ENCODE measurements at places on chromosomes 3 and 15. TPM values are rescaled to one million over a fixed set of nuclear protein-coding genes. Genes with fewer than 3 reads are reported as not detected.

Gene PDHB
- polyA plus RNA-seq: 50.3 TPM

Gene NBEAL2
- 22.8 TPM for polyA plus RNA-seq

Gene MFN1
- 26.5 TPM for polyA plus RNA-seq

Gene ITPR1
- 2.3 TPM for polyA plus RNA-seq

Gene EBLN2
- polyA plus RNA-seq: 2.9 TPM

Gene KNL1
- 4.7 TPM for polyA plus RNA-seq

Gene NR2E3
- polyA plus RNA-seq: 0.18 TPM

Gene ZPLD1
- polyA plus RNA-seq: 2.1 TPM

Gene TMC3
- polyA plus RNA-seq: not detected

Gene AMOTL2
- polyA plus RNA-seq: 39.8 TPM

Gene STXBP5L
- polyA plus RNA-seq: not detected

Gene FMN1
- polyA plus RNA-seq: 0.40 TPM

Gene GOLGA8R
- 0.20 TPM for polyA plus RNA-seq

Gene TMEM212
- polyA plus RNA-seq: not detected

Gene MYO1E
- 74.6 TPM for polyA plus RNA-seq

Gene INAFM2
- 15.2 TPM for polyA plus RNA-seq

Gene PRR23B
- not detected for polyA plus RNA-seq

Gene SPINK8
- polyA plus RNA-seq: not detected

Gene ANKRD34C
- not detected for polyA plus RNA-seq

Gene ROPN1
- polyA plus RNA-seq: 0.35 TPM

Gene C3orf62
- 2.6 TPM for polyA plus RNA-seq

Gene AHSG
- 0.59 TPM for polyA plus RNA-seq

Gene CCDC39
- polyA plus RNA-seq: not detected

Gene LDHAL6B
- not detected for polyA plus RNA-seq

Gene CSPG5
- polyA plus RNA-seq: 0.03 TPM

Gene PIF1
- polyA plus RNA-seq: 2.3 TPM

Gene ALPK3
- polyA plus RNA-seq: 0.33 TPM

Gene CKMT1B
- 64.8 TPM for polyA plus RNA-seq

Gene ECE2
- polyA plus RNA-seq: not detected

Gene CHRNB4
- 0.06 TPM for polyA plus RNA-seq

Gene NECTIN3
- 1.9 TPM for polyA plus RNA-seq

Gene PRICKLE2
- polyA plus RNA-seq: 7.8 TPM

Gene KLHL40
- not detected for polyA plus RNA-seq

Gene SMAD6
- polyA plus RNA-seq: 0.01 TPM

Gene GLDN
- 0.09 TPM for polyA plus RNA-seq

Gene SI
- polyA plus RNA-seq: not detected

Gene SNX22
- 0.03 TPM for polyA plus RNA-seq

Gene PIERCE2
- polyA plus RNA-seq: 4.3 TPM

Gene RTP3
- not detected for polyA plus RNA-seq

Gene EFL1
- 32.0 TPM for polyA plus RNA-seq

Gene EPHB1
- not detected for polyA plus RNA-seq

Gene SCG5
- 29.2 TPM for polyA plus RNA-seq

Gene IL17RD
- polyA plus RNA-seq: 1.6 TPM

Gene ACTR8
- polyA plus RNA-seq: 21.7 TPM

Gene MED12L
- 0.36 TPM for polyA plus RNA-seq

Gene AGBL1
- polyA plus RNA-seq: not detected

Gene FOXB1
- not detected for polyA plus RNA-seq

Gene NEO1
- 2.8 TPM for polyA plus RNA-seq

Gene THUMPD3
- 42.6 TPM for polyA plus RNA-seq

Gene SOX14
- polyA plus RNA-seq: not detected

Gene TTC21A
- 2.4 TPM for polyA plus RNA-seq

Data from keratinocyte (primary cell).